Stimulated activated CD4-positive, alpha-beta T cell treated with anti-CD3 and anti-CD28 coated beads, Interleukin-4, amount 100 ng/mL, for 24 hours (primary cell): ENCODE measurements at places on chromosomes 2 and 18.

GRCh38 chr2:20916604-20917286, 93.8 kb upstream of the LDAH start:
- DNase-seq: no peak

DNA sequence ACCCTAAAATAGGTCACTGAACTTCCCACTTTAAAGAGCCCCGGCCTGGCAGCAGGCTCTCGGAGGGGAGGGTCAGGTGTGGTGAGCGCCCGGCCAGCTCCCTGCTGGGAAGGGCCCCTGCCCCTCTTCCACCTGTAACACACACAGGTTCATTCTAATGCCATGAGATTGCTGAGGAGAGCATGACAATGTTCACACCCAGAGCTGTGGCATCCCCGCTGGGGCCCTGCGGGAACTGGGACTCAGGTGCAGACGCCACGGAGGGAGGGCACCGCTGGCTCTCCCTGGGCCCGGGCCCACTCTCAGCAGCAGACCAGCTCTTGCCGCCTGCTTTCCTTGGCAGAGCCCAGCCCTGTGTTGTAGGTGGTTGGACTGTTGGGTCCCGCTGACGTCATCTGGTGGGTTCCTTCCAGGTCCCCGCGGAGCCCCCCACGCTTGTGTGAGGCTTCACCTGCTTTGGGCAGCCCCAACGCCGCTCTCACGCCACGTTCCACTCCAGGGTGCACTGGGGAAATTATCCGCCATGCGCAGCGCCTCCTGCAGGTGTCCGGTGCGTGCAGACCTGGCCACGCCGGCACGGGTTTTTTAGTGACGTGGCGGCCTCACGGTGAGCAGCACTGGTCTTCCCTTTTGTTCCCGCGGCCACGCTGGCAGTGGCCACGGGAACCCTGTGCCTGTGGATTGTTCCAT, 50.4 kb upstream of the KCNG2 start:
- DNase-seq: no peak

DNA sequence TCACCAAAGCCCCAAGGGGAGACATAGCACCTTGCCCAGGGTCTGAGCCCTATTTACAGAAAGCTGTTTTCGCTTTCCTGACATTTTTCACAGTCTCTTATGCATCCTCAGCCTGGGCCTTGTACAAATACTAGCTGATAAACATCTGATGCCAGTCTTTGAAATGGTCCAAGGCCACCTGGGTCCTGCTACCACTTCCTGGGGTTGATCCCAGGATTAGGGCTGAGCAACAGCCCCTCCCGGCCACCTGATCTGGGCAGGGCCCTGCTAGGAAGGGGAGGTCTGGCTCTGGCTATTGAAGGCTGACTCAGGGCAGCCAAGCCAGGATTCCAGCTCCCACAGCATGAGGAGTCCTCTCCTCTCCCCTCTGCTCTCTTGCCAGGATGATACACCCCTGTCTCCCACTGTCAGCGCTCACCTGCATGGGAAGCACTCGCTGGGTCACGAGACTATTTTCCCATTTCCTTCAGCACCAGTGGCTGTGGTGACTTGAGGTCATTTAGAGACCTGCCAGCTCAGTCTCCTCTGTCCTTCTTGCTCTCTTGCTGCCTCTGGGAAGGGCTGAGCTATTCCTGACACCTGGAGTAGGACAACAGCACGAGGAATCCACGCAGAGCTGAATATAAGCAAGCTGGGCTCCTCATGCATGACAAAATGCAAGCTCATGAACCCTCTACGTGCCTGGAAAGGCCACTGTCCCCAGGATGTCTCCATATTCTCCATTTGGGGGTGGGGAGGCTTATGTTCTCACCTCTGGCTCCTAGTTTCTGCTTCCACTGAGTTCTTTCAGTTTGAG, 53.0 kb upstream of the LGALSL start:
- DNase-seq: no peak

DNA sequence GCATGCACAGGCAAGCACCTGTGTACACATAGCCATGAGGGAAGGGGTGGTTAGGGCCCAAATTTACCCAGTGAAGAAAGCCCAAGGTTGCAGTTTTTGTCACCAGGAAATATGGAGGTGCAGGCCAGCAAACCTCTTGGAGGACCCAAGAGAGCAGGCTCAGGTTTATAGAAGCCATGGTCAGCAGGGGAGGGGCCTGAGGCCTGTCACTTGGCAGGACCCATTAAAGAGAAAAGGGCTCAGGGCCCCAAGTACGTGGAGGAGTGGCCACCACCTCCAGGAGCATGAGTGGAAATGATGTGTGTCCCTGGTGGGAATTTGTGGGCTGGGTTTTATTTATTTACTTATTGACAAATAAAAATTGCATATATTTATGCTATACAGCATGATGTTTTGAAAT, 192.9 kb downstream of the HAUS1 start:
- no peak for DNase-seq

DNA sequence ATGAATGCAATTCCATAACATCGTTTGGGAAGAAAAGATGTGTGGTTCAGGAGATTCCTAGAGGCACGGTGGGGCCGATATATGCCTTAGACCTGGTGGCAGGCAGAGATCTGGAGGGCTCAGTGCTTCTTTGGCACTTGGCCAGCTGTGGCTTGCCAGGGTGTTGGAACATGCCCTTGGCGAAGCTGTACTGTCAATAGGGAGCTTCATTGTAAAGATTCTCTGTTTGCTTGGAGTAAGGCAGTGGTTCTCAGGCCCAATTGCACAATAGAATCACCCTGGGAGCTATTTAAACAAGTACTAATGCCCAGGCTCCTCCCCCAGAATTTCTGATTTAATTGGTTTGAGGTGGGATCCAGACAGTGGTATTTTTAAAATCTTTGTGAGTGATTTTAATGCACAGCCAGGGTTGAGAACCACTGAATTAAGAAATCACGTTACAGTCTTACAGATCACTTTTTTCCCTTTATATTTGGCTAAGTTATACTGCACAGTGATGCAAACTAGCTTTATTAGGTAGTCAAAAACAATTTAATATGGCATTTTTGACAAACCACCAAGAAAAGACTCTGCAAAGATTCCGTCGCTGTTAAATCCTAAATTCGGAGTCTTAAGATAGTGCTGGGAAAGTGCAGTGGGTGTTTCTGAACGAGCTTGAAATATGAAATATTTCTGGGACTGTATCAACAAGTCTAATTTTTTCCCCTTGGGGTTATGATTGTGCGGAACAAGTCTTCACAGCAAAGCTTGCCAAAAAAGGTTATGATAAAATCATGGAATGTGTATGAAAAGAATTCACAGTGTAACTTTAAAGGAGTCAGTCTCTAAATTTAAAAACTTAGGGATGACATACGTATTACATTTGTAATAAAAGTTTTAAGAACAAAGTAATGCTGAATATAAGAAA, 78.0 kb downstream of the CRIM1 start:
- DNase-seq: no peak

DNA sequence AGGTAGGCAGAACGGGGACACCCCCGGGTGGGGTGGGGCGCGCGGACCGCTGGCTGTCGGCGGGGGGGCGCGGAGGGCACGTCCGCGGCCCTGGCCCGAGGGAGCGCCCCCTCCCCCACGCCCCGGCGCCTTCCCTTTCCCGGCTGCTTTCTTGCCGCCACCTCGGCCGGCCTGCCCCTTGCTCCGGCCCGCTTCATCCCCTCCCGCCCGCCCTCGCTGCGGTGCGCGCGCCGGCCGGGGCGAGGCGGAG, 443 bp downstream of the VAPA start:
- DNase-seq: no peak

DNA sequence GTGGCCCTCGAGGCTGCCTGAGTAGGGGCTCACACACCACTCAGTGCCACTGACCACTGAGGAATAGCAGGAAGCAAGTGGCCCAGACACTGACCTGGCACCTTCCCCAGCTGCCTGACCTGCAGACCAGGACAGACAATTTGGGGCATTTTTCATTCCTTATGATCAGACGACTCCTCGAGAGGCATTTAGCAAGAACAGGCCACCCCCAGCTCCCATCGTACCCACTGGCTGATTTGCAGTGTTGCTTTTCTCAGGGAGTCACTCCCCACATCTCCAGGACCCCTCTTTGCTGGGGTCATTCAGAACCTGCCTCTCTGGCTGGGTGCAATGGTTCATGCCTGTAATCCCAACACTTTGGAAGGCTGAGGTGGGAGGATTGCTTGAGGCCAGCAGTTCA, 185.7 kb downstream of the HAUS1 start:
- DNase-seq: no peak

- DNase-seq: no peak
These were observed 173.2 kb upstream of the ZNF804A start for GRCh38 chr2:184425083-184425482.
